ENCODE measurements at places on chromosomes 6 and 20. TPM values are rescaled to one million over a fixed set of nuclear protein-coding genes. Genes with fewer than 3 reads are reported as not detected.
A peak's percentile ranks its signal among the peaks of the same experiment; 100 is the strongest.

POU5F1 gene
- total RNA-seq = not detected

OR2H1 gene
- not detected for total RNA-seq

GRCh38 chr20:23988561-23988960 lies at the start of gene GGTLC1:
GGTLC1 (minus strand) TSS chr20:23988779; CDS start chr20:23986611, 2,168 bp downstream.
- DNase-seq = no peak

GRCh38 chr6:10409731-10410206 lies 5.1 kb downstream of the TFAP2A start:
- DNase-seq = no peak

GRCh38 chr6:159126590-159126989 lies 42.6 kb upstream of the FNDC1 start:
- DNase-seq = no peak

- DNase-seq = peak; percentile 51
Observed at GRCh38 chr20:6699921-6700562, 67.4 kb upstream of the BMP2 start.

DNA sequence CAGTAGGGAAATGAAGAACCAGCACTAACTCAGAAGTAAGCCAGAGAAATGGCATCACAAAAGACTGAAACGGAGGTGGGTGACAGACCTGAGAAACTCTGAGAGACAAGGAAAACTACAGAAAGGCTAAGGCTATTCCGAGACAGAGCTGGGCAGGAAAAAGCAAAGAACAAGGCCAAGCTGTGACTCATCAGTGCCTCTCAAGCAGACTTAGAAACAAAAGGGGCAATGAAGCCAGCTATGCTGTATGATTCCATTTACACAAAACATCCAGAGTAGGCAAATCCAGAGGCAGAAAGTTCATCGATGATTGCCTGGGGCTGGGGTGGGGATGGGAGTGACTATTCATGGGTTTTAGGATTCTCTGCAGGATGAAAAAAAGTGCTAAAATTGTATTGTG lies 50.0 kb downstream of the SLC23A2 start:
- peak; percentile 89 for DNase-seq

ULBP3 gene
- total RNA-seq = 18.3 TPM

GRCh38 chr6:75279418-75279817 lies 5.2 kb downstream of the TMEM30A start:
- DNase-seq = no peak

DNA sequence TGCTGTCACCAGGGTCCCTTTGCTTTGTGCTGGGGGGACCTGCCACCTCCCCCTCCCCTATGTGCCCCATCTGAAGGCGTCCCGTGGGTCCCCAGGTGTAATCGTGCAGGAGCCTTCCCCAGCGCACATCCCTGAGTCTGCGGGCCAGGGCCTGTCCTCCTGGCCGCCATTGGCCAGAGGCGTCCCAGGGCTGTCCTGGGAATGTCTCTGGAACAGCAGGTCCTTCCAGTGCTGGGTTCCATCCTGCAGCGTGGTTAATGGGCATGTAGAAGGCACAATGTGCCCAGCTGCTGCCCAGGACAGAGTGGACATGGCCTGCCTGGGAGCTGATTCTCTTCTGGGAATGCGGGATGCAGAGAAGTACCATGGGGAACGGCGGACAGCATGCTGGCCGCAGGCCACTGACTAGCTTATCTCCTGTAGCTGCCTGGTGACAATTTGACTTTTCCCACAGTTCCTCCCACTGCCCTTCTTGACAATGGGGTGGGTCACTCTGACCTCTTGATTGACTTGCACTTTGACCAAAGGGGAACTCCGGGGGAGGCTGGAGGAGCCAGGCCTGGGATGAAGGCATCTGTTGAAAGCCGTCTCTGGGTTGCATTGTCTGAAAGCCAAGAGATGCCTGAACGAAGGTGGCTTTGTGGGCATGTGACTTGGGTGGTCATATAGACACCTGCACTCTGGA lies 64.0 kb downstream of the CTCFL start:
- no peak for DNase-seq

DNA sequence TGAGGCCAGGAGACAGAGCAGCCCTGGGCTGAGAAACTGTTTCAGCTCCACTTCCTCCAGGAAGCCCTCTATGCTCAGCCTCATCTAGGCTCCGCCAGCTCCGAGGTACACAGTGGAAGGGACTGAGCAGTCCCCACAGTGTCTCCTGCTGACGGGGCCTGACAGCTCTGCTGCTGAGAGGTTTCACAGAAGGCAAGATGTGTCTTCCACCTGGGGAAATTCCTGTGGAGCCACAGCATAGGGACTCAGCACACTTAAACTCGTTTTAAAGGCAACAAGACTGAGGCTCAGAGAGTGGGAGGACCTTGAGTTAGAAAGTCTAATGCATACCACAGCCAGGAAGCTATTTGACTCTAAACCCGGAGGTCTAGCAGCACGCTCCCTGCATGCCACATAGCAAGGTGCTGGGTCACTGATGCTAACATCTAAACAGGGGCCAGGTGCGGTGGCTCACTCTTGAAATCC lies 6.8 kb downstream of the ADA start:
- no peak for DNase-seq

GRCh38 chr6:162014069-162014811 lies 713.3 kb downstream of the PRKN start:
- DNase-seq = no peak

FAM83C gene
- total RNA-seq = not detected

DNA sequence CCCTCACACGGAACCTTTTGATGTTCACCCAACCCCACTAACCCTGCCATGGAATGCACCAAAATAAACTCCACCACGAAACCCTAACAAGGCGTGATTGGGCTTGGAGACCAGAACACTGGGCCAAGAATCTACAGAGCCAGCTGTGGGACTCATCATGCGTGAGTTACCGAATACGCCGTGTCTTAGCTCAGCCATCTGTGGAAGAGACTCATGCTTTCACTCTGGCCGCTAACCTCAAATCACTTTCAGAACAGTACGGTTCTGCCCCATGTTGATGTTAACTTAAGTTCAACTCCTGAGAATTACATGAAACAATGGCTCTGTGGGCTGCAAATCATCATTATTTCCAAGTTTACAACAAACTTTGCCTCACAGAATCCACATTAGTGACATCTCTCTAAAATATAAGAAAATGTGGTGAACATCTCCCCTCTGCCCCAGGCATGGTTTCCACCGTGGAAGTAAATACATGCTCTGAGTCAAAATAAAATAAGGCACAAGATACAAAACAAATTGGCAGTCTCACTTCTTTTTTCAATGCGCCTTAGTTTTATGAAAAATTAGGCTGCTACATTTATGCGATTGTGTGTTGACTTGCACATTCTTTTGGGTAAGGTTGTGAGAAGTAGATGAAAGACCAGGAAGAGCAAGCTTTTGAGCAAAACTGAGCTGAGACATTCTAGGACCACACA lies 308.9 kb upstream of the EXOC2 start:
- DNase-seq = no peak

GRCh38 chr20:910132-910869 lies 5.8 kb downstream of the ANGPT4 start:
- no peak for DNase-seq

- no peak for DNase-seq
Observed at GRCh38 chr6:130183271-130184222, 39.2 kb downstream of the SAMD3 start.

- no peak for DNase-seq
Observed at GRCh38 chr6:47371139-47371869, 61.6 kb upstream of the TNFRSF21 start.

GRCh38 chr6:18039481-18039880 lies 52.0 kb upstream of the KIF13A start:
- no peak for DNase-seq
